NCI-H1417 (cell line): ENCODE measurements at places on chromosomes 5 and 9.

- DNase-seq: no peak
Measured at GRCh38 chr9:104961238-104961637, 33.3 kb upstream of the ABCA1 start.

DNA sequence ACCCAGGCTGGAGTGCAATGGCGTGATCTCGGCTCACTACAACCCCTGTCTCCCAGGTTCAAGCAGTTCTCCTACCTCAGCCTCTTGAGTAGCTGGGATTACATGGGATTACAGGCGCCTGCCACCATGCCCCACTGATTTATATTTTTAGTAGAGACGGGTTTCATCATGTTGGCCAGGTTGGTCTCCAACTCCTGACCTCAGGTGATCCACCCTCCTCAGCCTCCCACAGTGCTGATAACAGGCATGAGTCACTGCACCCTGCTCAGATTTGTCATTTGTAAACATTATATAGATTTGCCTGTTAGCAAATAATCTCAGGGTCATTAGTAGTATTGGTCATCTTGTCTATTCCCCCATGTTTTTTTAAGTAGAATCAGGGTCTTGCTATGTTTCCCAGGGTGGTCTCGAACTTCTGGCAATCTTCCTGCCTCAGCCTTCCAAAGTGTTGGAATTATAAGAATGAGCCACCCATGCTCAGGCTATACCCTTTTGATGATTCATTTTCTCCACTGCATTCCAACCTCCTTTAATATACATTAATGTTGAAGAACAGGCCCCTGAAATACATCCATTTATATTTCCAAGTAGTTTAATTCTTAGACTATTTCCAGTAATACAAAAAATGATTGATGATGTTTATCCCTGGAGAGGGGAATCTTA lies 17.3 kb downstream of the CENPH start:
- DNase-seq: no peak

- no peak for DNase-seq
Measured at GRCh38 chr5:150412319-150413175, at the start of gene CD74. Gene CD74 (minus strand): TSS chr5:150412910. CDS start chr5:150412749, 161 bp downstream.

- DNase-seq: no peak
Measured at GRCh38 chr5:97764700-97765099, 581.7 kb upstream of the RIOK2 start.

DNA sequence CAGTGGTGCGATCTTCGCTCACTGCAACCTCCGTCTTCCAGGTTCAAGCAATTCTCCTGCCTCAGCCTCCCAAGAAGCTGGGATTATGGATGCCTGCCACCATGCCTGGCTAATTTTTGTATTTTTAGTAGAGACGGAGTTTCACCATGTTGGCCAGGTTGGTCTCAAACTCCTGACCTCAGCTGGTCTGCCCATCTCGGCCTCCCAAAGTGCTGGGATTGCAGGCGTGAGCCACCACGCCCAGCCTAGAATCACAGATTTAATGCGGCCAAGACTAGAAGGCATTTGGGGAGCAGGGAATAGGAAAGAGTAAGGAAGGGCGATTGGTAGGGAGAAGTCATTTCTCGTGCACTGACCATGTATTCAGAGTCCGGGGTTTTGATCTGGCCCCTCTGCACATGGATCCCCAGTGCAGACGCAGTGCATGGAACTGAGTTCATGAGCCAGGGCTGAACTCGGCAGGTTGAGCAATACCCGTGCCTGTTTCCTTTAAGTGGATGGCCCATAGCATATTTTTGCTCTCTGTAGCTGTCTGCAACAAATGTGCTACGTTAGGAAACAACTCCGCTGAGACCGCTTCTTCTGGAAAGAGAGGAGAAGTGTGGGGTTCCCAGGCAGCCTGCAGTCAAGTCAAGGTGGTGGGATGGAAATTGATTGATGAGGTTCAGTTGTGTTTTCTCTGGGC lies 3.4 kb upstream of the HMCN2 start:
- no peak for DNase-seq

DNA sequence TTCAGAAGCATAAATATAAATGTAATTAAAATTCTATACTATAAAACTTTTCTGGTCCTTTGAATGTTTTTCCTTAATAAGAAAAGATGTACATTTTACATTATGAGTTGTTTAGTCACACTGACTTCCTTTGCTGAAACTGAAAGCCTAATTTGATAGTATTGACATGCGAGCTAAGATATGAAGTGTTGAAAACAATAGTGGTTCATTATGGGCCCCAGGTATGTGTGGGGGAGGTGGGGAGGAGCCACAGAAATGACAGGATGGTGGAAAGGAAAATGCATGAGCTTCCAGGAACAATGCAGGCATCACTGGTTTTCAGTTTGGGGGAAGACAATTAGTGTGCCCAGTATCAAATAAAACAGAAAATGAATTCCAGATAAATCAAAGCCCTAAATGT lies 35.4 kb upstream of the RLN1 start:
- DNase-seq: no peak

DNA sequence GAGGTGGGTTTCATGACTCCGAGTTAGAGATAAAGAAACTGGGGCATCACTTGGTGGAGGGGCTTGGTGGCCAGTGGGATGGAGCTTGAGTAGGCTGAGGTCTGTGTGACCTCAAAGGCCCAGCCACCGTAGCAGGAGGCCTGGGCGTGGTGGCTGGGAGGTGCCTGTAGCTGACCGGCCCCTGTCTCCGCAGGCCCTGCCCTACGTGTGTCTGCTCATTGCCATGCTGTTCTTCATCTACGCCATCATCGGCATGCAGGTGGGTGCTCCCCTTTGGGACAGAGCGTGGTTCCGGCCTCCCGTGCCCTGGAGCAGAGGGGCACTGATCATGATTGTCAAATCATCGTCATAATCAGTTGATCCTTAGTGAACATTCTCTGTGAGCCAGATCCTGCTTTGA lies 196.2 kb downstream of the CACNA1B start:
- DNase-seq: no peak

DNA sequence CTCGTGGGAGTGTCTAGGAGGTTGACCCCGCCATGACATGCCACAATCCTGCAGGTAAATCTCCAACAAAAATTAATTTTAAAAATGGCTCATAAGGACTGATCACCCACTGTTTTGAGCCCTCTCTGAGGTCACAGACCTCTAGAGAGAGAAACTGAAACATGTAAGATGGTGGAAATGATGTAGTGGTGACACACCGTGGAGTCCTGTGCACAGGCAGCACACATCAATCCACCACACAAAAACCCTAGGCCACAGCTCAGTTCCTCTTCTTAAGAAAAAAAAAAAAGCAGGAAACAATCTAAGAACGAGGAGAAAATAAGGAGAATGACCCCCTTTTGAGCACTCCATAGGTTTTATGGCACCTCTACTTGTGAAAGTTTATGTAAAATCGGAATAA lies 93.8 kb upstream of the FAM120A start:
- no peak for DNase-seq

DNA sequence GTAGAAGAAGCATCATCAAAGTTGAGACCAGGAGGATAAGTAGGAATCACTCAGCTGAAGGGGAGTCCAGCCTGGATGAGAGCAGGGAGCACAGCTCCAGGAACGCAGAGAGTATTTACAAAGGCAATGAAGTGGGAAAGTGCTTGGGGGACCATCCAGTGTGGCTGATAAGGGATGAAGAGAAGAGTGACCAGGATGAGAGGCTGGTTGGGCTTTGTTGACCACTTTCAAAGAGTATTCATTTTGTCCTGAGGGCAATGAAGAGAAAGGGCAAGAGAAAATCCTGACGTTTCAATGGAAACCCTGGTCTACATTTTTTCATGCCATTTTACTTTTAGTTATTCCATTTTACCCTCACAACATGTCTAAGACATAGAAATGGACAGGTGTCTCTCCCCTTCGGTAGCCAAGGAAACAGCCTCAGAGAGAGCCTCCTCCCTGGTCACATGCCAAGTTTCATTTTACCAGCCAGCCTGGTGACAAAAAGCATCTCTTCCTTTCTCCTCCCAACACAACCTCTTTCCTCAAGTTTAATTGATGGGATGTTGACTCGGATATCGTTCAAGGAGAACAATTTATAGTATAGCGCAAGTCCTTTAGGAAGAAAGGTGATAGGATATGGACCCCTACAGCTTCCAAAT lies 492.7 kb upstream of the CLINT1 start:
- DNase-seq: peak; percentile 4

GRCh38 chr5:72829707-72830106 lies 13.2 kb downstream of the TNPO1 start:
- DNase-seq: no peak

DNA sequence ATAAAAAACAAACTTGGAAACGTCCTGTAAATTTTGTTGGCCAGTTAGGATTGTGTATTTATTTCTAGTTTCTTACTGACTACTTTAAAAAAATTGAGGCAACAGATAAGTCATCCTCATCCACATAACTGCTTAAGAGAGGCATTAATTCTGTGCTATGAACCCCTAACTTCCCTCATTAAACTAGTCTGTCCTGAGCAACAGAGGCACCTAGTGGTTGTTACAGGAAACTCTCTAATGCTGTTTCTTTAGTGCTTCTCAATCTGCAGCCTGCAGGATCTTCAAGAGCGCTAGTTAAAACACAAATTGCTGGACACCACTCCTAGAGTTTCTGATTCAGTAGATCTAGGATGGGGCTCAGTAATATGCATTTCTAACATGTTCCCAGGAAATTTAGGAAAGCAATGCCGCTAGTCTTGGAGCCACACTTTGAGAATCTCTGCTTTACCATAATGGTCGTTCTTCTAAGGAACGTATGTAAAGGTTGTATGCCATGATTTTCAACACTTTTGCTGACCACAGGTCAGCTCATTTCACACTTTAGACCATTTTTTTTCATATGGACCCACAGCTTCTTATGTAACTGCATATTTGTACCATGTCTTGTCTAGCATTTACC lies 410.1 kb upstream of the SMARCA2 start:
- DNase-seq: peak; percentile 62

DNA sequence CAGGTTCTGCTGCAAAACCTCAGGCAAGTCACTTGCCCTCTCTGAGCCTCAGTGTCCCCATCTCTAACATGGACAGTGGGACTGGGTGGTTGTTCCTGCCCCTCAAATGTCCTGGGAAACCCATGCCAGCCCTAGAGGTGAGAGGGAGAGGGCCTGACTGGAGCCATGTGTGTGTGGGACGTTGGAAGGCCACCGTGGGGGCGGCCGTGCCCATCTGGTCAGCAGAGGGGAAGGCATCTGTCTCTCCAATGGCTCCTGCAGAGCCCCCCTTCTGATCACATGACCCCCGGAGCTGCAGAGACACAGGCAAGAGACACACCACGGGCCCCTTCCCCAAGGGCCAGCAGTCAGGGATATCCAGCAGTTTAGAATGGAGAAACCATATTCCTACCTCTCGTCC lies 1.7 kb downstream of the DNM1 start:
- DNase-seq: no peak

- DNase-seq: no peak
Measured at GRCh38 chr5:16871746-16872339, 64.2 kb downstream of the MYO10 start.

DNA sequence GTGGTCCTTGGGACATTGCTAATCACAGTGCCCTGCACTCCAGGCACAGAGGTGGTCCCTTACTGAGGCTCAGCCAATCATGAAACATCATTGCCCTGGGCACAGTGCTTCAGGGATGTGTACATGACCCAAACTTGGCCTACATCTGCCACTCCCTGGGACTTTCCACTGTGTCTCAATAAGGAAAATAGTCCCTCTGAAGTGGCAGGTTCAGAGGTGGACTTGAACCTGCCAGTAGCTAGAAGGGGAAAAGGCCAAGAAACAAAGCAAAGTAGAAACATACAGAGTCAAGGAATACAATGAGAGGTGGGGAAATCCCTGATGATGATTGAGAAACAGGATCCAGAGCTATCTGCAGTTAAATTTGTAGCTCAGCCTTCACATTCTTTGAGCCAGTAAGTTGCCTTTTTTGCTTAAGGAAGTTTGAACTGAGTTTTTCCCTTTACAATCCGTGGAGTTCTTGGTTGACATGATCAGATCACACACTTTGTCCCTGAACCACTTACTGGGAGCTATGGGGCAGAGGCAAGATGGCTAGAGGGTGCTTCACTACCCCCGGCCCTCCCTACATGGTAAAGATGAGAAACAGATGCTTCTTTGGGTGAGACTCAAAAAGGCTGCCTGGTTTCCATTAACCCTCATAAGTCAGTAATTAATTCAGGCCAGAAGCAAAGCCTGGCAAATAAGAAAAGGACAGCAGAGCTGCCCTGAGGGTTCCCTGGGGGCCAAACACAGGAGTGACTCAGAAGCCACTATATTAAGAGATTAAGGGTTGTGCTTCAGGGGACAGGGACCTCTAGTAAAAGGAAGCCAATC lies 57.6 kb downstream of the SH3TC2 start:
- no peak for DNase-seq

- no peak for DNase-seq
Measured at GRCh38 chr5:68770551-68770950, 323.3 kb upstream of the SLC30A5 start.

GRCh38 chr9:133505901-133506652 lies 18.7 kb downstream of the MYMK start:
- DNase-seq: no peak
